Temporal lobe (tissue), 4 donors: ENCODE measurements at places on chromosomes 5 and 9. TPM values are rescaled to one million over a fixed set of nuclear protein-coding genes. Genes with fewer than 3 reads are reported as not detected.

The SPINK1 gene
- total RNA-seq: under 0.01 TPM

The IFT74 gene
- total RNA-seq: 11.8 TPM

The CBY3 gene
- not detected for total RNA-seq

The MAPKAP1 gene
- 28.8 TPM for total RNA-seq

The FYB1 gene
- total RNA-seq: 1.5 TPM
